ENCODE measurements at places on chromosomes 3 and 15.
A peak's percentile ranks its signal among the peaks of the same experiment; 100 is the strongest.

DNA sequence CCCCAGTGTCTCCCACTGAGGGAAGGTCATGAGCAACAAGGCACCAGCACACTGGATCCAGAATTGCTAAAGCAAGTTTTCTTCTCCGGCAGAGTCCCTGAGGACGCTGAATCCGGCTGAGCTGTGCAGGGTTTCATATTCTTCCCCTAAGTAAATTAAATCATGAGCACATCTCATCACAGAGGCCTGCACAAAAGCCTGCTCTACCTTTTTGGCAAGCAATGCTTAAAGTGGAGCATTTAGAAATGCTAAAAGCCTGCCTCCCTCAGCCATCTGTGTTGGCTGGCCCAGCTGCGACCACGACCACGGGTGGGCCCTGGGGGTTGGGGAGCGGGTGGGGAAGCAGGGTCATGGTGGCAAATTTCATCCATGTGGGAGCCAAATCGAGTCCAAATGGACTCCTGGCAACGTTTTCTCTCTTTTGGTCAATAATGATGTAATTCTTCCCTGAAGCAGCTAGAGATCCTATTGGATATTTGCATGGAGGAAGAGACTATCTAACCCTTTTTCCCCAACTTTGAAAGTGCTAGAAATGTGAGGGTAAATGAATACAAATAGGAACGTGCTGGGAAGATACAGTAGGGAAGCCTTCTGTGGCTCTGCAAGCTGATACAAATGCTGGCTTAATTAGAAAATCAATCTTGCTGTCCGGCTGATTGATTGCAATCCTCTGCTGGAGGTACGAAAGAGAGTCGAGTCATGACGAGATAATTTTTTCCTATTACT is 532.8 kb upstream of the TBL1XR1 start:
- no peaks in the 10 kb centered on the region for H3K36me3 ChIP-seq
- H3K27ac ChIP-seq, result peak overlapping the region; percentile 64
- H3K4me3 ChIP-seq, result no peak overlapping the region

DNA sequence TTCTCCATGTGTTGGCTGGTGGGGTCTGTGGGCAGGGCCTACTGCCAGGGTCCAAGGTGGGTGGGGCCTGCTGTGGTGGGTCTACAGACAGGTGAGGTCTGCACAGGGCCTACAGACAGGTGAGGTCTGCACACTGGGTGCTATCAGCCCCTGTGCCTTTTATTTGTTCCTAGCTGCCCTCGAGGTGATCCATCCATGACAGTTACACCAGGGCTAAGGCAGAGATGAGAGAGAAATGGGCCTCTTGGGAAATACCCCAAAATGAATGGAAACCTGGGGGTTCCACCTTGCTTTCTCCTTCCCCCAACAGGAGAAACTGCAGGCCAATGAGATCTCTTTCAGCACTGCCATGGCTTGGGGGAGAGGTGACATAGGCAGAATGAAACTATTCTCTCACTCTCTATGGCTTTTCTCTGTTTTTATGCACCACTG is 36.4 kb downstream of the CFAP100 start:
- H3K27me3 ChIP-seq, result no peaks in the 10 kb centered on the region
- DNase-seq, result no peak
- H3K4me3 ChIP-seq, result no peak overlapping the region
- no peaks in the 10 kb centered on the region for H3K36me3 ChIP-seq
- H3K4me1 ChIP-seq, result no peaks in the 10 kb centered on the region
- H3K27ac ChIP-seq, result no peak overlapping the region

GRCh38 chr15:74373056-74373650 is 5.7 kb upstream of the CYP11A1 start:
- no peak overlapping the region for H3K4me3 ChIP-seq
- H3K27ac ChIP-seq, result no peak overlapping the region
- no peaks in the 10 kb centered on the region for H3K27me3 ChIP-seq
- DNase-seq, result peak; percentile 14

- H3K4me3 ChIP-seq, result no peak overlapping the region
- no peaks in the 10 kb centered on the region for H3K36me3 ChIP-seq
- no peak for DNase-seq
- no peaks in the 10 kb centered on the region for H3K4me1 ChIP-seq
- H3K27me3 ChIP-seq, result no peaks in the 10 kb centered on the region
- no peak overlapping the region for H3K27ac ChIP-seq
Observed at GRCh38 chr3:8573342-8573926, 71.2 kb downstream of the SSUH2 start.

DNA sequence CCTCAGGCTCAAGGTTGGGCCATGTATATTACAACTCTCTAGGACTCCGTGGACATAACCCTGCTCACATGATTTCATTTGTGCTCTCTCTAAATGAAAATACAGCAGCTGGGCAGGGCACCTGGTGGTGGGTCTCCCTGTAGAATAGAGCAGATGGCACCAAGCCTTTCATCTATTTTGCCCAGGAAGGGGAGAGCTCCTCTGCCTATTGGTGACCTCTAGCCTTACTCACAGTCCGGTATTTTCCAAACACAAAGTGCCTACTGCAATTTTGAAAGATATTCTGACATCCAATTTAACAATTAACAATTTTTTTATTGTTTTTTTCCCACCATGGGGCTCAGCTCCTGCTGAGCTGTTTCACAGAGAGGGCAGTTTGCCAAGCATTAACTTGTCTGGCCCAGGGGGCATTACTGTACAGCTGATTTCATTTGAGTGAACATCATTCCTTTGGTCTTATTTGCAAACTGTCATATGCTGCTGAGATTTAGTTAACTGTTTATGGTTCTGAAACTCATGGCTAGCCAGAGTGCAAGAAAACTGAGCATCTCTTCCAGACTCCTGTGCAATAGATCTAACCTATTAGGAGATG is 474.0 kb downstream of the EPHB1 start:
- no peaks in the 10 kb centered on the region for H3K4me1 ChIP-seq
- H3K36me3 ChIP-seq, result no peaks in the 10 kb centered on the region
- no peak overlapping the region for H3K27ac ChIP-seq
- no peak overlapping the region for H3K4me3 ChIP-seq
- H3K27me3 ChIP-seq, result no peaks in the 10 kb centered on the region
- no peak for DNase-seq

DNA sequence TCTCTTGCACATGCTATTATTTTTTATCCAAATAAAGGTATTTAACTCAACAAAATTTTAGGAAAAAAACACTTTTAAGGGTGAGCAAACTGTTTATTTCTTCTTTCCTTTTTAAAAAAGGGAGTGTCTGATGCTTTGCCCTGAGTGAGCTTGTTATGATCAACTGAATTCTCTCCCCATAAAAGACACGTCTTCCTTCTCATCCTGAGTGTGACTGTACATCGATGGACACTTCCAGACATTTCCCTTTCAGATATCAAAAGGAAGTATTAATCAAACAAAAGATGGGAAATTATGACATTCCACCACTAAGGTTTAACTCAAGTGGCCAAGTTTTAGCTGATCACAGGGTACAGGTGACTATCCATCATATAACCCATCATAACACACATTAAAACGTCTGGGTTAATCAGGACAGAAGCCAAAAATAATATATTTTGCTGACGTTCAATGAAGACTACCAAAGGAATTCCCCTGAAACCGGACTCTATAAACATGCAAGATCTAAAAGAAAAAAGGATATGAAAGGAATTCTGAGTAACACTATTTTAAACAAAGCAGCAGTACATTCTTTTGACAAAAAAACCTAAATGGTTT is 354.8 kb downstream of the MECOM start:
- no peaks in the 10 kb centered on the region for H3K4me1 ChIP-seq
- H3K27ac ChIP-seq, result no peak overlapping the region
- no peak overlapping the region for H3K4me3 ChIP-seq
- no peaks in the 10 kb centered on the region for H3K36me3 ChIP-seq
- DNase-seq, result no peak
- no peaks in the 10 kb centered on the region for H3K27me3 ChIP-seq

DNA sequence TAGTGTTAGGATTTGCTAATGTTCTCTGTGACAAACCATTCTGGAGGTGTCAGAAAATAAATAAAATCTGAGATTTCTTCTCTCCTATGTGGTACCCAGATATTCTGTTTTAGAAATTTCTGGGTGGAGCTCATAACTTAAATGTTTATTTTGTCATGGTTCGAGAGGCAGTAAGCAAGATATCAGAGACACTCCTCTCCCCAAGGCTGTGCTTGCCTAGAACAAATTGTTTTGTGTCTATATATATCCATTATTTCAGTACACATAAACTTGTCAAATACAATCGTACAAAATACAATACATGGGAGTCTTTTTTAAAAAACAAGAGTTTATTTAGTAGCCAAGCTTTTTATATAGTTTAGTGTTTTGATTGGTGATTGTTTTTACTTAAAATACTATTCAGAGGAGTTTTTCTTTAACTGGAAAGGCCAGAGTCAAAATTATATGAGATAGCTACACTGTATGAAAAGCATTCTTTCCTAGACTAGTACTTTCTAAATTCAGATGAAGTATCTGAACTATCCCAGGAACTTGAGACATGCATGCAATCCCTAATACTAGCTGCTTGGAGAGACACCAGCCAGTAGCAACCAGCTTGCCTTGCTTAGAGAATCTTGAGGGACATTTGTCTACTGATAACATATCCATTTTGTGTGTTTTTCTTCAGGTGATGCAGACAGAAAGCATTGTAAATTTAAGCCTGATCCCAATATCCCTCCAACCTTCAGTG is 4.7 kb downstream of the EXOG start:
- H3K4me3 ChIP-seq, result no peak overlapping the region
- H3K4me1 ChIP-seq, result no peaks in the 10 kb centered on the region
- no peaks in the 10 kb centered on the region for H3K27me3 ChIP-seq
- DNase-seq, result no peak

DNA sequence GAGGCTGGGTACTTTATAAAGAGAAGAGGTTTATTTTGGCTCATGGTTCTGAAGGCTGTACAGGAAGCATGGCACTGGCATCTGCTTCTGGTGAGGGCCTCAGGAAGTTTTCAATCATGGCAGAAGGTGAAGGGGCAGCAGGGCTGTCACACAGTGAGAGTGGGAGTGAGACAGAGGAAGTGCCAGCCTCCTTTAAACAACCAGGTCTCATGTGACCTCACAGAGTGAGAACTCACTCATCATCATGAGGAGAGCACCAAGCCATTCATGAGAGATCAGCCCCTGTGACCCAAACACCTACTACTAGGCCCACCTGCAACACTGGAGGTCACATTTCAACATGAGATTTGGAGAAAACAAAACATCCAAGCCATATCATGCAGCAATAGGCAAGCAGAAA is 9.3 kb upstream of the RFTN1 start:
- H3K4me3 ChIP-seq, result no peak overlapping the region
- no peak overlapping the region for H3K27ac ChIP-seq

DNA sequence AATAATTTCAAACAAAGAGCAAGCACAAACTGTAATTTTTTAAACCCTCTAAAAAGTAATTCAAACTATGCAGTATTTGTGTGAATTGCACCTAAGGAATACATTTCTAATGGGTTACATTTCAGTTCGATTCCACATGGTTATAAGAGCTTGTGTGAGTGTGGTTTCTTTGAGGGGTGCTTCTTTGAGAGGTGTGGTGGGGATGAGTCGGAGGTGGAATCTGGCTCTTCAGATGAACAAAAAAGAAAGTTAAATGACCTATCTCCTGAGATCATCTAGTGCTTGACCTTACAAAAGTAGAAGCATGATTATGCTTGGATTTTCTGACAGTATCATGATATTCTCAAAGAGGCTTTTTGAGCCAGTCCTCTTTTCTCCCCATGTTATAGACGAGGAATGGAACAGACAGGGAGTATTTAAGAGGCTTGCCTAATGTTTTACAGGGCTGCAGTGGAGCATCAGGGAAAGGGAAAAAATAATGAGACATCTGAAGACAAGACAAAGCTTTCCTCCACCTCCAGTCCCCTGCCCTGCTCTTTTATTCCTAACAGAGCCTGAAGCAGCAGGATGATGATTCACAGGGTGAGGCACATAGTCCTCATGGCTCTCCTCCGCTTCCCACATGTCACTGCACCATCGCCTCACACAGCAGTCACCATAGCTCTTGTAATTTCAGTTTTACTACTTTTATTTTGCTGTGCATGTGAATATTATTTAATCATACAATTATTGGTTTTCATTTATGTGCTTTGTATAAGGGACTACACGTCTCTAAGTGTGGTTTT is 82.0 kb downstream of the LYSMD4 start:
- H3K27me3 ChIP-seq, result no peaks in the 10 kb centered on the region
- no peak overlapping the region for H3K27ac ChIP-seq
- H3K4me3 ChIP-seq, result no peak overlapping the region
- no peaks in the 10 kb centered on the region for H3K36me3 ChIP-seq

DNA sequence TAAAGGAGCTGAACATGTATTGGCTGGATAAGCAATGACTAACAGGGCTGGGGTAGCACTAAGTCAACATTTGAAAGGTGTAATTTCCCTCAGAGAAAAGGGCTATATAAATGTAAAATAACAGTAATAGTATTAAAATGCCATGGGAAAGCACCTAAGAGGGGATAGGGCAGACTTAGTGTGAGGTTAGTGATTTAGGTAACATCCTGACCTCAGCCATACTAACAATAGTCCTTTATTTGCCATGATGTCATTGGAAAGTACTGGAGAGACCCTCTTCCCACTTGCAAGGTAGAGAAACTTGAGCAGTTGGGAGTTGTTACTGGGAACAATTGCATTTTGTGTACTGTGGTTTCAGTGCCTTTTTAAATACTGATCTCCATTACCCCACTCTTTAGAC is 103.4 kb downstream of the LSAMP start:
- no peaks in the 10 kb centered on the region for H3K4me1 ChIP-seq
- no peaks in the 10 kb centered on the region for H3K36me3 ChIP-seq
- H3K4me3 ChIP-seq, result no peak overlapping the region
- no peaks in the 10 kb centered on the region for H3K27me3 ChIP-seq
- H3K27ac ChIP-seq, result no peak overlapping the region

- H3K4me1 ChIP-seq, result peaks cover 30% of the 10 kb centered on the region
- peak overlapping the region; percentile 93 for H3K27ac ChIP-seq
- H3K36me3 ChIP-seq, result no peaks in the 10 kb centered on the region
- no peaks in the 10 kb centered on the region for H3K27me3 ChIP-seq
- DNase-seq, result peak; percentile 25
Observed at GRCh38 chr15:74178326-74179100, 5.0 kb downstream of the ISLR start.

DNA sequence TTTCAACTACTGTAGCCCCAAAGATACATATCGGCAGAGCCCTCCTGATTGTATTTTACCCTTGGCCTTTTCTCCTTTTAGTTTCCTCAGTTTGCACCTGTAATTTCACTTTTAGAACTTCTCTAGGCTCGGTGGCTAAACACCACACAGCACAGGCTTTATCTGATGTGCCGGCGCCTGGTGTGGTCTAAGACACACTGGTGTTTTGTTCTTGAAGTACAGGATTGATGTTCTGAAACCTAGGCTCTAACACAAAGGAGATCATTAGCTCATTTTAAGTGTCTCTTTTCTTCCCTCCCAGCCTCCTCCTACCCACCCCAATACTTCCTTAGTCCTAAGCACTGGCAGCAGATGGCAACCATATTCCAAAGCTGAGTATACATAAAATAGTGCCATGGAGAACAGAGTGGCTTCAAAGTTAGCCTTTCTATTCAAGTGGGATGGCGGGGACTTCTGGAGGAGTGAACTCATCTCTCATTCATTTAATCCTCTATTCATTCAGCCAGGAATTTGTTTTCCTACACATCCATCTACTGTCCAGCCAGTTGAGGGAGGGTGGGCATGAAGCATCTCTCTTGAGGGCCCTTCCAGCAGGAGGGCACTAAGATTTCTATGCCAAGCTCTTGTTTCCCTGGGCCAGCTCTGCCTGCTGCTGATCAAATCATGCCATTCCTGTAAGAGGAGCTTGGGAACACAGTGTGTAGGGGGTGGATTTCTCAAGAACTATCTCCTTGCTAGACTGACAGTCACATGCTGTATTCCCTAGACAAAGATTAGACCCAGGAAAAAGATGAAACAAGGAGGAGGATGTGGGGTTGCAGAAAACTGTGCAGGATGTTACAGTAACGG is 71.2 kb downstream of the TIGIT start:
- no peaks in the 10 kb centered on the region for H3K27me3 ChIP-seq
- no peaks in the 10 kb centered on the region for H3K4me1 ChIP-seq
- H3K36me3 ChIP-seq, result no peaks in the 10 kb centered on the region
- DNase-seq, result no peak
- H3K27ac ChIP-seq, result peak overlapping the region; percentile 38

Data from breast epithelium (tissue), 4 donors.